ENCODE measurements at places on chromosomes 7 and 10.

GRCh38 chr10:51106311-51106945, 32.1 kb downstream of the PRKG1 start:
- DNase-seq, result no peak

DNA sequence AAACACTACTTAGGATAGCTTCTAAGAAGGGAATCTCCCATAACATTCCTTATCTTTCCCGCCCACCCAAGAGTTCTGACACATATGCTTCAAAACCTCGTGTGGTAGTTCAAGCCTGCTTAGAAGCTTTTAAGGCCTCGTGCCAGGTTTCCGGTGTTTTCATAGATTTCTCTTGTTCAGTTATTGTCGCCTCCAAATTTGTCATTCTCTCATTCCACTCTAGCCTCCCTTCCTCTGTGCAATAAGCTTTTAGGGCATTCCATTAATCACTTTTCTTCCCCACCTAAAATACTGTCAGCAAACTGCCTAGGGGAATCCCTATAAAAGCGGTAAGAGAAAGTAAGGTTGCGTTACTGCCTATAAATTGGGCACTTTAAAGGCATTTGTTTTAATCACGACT, 718 bp upstream of the BPGM start:
- DNase-seq, result no peak

DNA sequence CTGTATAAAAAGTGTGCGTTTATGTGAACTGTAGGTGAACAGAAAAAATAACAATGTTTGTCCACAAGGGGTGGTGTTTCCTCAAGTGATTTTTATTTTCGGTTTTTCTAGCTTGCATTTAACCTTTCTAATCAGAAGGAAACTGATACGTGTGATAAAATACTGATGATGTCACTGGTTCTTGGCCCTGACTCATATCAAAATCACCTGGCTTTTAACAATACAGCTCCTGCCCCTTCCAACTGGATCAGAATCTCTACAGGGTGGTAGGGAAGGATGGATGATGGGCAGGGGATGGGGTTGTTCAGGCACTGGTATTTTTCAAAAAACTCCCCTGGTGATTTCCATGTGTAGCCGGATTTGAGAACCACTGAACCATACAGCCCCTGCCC, 10.9 kb downstream of the NPFFR1 start:
- DNase-seq, result no peak

DNA sequence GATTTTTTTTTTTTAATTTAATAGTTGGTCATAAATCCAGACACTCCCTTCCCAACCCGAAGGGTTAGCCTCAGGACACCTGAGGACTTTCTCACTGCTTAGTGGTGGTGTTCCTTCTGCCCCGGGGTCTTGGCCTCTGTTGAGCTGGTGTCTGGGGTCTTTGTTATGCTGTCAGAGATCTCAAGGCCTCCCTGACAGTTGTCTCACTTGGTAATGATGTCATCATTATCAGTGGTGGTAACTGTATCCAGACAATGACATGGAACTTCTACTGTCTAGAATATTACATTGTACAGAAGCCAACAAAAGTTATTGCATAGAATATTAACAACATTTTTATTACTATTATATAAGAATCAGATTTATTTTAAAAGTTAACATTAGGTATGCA, 32.9 kb downstream of the PPP2R2D start:
- DNase-seq, result no peak

- no peak for DNase-seq
These were observed 21.1 kb upstream of the GPR26 start for GRCh38 chr10:123645016-123645415.

DNA sequence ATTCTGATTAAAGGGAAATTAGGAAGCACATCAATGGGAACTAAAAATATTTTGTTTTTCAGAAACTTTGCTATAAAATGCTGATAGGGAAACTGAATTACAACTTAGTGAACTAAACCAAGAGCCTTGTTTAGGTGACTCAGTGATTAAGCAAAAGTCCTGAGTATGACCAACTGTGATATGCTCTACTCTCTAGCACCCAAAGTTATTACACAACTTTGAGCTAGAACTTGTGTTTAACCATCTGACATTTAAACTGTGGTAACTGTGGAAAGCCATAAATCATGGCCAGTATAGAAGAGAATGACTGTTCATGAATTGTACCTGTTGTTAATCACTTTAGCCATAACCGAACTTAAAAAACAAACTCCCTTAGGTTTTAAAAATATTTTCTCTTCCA, 127.4 kb downstream of the ZNF365 start:
- no peak for DNase-seq

GRCh38 chr7:117830422-117830954, 42.8 kb downstream of the CTTNBP2 start:
- DNase-seq, result no peak
